ENCODE measurements at places on chromosomes 6 and 20.

- DNase-seq, result no peak
These were observed 26.3 kb downstream of the WRNIP1 start for GRCh38 chr6:2791450-2791974.

- no peak for DNase-seq
These were observed 45.7 kb upstream of the B4GALT5 start for GRCh38 chr20:49759266-49759950.

DNA sequence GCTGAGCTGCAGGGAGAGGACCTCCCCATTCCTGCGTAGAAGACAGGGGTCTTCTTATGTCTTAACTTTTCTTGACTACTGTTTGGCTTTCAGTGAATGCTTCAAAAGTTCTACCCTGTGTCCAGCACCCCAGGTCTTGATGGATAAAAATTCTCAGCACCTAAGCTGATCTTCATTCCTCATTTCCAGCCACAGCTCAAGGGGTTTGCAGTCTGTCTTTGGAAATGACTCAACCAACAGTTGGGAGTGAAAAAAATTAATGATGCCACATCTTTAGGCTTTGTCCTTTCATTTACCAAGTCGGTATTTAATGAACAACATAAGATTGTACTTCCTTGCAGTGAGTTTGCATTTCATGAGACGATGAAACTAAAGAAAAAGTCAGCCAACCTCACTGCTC lies 40.3 kb downstream of the PRDM1 start:
- DNase-seq, result no peak

GRCh38 chr6:28982476-28983266 lies 22.4 kb downstream of the ZNF311 start:
- DNase-seq, result no peak

DNA sequence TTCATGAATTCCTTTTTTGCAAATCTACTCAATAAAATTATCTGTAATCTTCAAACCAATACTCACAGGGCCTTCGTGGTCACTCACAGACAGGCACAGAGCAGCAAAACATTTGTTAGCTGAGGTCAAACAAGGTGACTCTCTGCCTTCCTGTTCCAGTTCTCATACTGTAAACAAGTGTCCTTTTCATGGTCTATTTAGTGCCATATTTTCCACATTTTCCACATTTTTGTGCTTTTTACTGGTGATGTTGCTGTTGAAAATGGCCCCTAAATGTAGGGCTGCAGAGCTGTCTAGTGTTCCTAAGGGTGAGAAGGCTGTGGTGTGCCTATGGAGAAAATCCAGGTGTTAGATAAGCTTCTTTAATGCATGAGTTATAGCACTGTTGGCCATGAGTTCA lies 133.1 kb upstream of the COL21A1 start:
- DNase-seq, result no peak

- no peak for DNase-seq
These were observed 221.8 kb upstream of the SOX4 start for GRCh38 chr6:21371676-21372171.
